ENCODE measurements at places on chromosomes 5 and 9.

- DNase-seq, result no peak
Measured at GRCh38 chr5:139277171-139277570, 16.4 kb upstream of the MATR3 start.

DNA sequence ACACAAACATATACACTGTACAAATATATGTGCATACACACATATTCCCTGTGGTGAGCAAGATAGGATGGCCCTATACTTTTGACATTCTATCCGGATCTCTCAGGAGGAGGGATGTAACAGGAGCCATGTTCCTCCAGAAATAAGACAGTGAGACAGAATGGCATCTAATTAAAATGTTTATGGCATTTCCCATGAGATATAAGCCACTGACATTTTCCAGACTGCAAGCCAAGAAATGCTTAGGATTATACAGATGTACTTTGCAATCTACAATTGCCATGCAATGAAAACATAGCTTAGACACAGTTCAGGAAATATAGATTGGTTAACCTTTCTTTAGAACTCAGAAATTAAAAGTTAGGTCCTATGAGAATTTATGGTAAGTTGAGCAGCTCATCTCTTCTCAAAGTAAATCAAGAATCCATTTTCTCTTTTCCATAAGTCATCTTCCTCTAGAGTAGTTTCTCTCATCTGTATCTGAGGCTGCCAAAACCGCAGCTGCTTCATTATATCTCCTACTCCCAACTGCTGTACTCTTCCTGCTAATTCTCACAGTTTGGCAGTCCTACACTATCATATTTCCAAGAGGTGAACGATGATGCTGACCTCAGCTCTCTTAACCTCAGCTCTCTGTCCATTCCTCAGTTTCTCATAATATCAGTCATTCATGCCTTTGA lies 1719.1 kb downstream of the MAT2B start:
- no peak for DNase-seq

DNA sequence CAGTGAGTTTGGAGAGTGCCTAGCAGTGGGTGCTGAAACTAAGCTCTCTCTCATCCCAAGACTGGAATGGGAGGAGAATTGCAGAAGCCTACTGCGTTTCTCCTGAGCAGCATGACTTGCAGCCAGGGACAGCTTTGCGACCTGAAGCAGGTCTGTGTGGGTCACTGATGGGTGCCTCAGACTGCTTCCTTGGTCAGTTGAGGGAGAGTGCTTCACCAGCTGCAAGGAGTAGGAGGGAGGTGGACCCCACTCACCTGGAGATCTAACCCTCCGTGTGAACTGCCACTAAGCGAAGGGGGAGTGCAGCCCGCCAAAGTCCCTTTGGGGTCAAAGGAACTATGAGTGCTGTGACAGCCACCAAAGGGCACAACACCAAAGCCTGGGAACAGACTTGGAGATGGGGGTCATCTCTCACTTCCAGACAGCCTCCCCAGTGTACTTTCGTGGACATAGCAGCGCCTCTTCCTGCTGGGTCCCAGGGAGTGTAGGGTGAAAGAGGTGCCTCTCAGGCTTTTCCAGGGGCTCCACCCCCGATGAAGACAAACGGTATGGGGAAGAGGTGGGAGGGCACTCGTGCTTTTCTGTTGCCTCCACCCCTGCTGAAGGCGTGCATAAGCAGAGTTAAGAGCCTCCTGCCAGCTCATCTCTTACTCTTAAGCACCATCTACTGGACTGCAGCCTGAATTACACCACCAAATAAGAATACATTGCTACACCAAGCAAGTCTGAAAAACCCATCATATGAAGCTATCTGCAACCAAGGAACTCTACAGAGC lies 34.3 kb upstream of the MACIR start:
- peak; percentile 55 for DNase-seq

GRCh38 chr9:132351404-132352045 lies 3.3 kb downstream of the SETX start:
- DNase-seq, result no peak

- DNase-seq, result no peak
Measured at GRCh38 chr9:107945961-107946360, 456.4 kb upstream of the KLF4 start.

GRCh38 chr5:14236757-14237156 lies 93.6 kb downstream of the TRIO start:
- no peak for DNase-seq

GRCh38 chr5:130279386-130279785 lies 375.1 kb downstream of the CHSY3 start:
- no peak for DNase-seq

DNA sequence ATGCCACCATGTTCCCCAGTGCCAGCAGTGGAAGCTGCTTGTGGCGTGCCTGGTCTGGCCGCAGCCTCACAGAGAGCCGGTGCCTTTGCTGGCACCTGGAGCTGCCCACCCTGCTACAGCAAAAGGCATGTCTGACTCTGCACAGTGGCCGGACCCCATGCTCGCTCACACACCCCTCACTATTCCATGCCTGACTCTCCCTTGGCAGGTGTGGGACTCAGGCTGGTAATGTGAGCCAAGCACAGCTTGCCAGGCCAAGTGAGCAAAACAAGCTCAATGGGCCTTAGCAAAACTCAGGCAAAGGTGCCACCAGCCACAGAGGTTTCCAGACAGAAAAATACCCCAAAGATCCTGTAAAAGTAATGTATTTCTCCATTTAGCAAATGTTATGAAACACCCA lies 15.5 kb downstream of the GNA14 start:
- no peak for DNase-seq

DNA sequence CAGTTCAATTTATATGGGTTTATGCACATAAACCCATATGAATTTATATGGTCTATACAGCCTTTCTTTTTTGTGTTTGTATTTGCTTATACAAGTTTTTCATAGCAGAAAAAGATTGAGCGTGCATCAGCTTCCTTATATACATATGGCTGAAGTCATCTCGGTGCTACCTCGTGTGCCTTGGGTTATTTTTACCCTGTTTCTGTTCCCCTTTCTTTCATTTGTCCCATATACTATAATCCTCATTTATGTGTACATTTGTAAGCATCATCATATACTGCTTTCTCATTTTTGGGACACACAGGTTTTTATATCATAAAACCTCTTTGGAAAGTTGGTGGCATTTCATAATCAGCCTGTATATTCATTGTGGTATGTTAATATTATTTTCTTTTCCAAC lies 107.8 kb upstream of the ADAMTSL1 start:
- no peak for DNase-seq

DNA sequence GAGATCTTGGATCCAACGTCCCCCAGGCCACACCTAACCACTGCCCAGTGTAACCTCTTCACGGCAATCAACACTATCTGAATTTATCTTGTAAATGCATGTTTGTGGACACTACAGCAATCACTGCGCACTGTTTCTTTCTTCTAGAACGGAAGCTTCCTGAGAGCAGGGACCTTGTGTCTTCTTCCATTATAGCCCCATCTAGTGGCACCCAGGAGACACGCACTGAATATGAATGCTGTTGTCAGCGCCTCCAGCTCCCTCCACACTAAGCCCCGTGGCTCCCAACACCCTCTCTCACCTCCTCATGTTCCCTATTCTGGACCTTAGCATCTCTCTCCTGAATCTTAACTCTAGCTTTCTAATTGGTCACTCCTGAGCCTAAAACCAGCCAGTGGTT lies 72.7 kb downstream of the SMIM23 start:
- DNase-seq, result no peak

- DNase-seq, result no peak
Measured at GRCh38 chr9:127269449-127269848, 4.9 kb downstream of the GARNL3 start.

DNA sequence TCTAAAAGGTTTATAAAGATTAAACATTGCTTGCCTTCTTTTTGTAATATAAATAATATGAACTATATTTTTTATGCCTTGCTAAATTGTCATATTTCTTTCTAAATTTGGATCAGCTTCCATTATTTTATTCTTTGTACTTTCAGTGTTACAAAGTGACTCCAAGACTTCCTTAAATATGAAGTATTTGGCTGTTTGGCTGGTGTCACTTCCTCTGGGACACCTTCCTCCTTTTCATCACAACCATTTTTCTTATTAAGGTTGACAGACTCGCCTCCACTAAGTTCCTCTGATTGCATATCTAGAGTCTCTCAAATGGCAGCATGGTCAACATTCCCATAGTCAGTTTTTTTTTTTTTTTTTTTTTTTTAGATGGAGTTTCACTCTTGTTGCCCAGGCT lies 73.8 kb upstream of the SLC1A1 start:
- no peak for DNase-seq

DNA sequence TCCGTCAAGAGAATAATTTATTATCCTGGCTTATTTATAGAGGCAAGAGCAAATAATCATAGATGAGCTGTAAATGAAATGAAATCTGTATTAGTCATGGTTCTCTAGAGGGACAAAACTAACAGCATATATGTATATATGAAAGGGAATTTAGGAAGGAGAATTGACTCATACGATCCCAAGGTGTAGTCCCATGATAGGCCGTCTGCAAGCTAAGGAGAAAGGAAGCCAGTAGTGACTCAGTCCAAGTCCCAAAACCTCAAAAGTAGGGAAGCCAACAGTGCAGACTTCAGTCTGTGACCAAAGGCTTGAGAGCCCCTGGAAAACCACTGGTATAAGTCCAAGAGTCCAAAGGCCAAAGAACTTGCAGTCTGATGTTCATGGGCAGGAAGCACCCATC lies 515.9 kb upstream of the CYLC2 start:
- no peak for DNase-seq

DNA sequence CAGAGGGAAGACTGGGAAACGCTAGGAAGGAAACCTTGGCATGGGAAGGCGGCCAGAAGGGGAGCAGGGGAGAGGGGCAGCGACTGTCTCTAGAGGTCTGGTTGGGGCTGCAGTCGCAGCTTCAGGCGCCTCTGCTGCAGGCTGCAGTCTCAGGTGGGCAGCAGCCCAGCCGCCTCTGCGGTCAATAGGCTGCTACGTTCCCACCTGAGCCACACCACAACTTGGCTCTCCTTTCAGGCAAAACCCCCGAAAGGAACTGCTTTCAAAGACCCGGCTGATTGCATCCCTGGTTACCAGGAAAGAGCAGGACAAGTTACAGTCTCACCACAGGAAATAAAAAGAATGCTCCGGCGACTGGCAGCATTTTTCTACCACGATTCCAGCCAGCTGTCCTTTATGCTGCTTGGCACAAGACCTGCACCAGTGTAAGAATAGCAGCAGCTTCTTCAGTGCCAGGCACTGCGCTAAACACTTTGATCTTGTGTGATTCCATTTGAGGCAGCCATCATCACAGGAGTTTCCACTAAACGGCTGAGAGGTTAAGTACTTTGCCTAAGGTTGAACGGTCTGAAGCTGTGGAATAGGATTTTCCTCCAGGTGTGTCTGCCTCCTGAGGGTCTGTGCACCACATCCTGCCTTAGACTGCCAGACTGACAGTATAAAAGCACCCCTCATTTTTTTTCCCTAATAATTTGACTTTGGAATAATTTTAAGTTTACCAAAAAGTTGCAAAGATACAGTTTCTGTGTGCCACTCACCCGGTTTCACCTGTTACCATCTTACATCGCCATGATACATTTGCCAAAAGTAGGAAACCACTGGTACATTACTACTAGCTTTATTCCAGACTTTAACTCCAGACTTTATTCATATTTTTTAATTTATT lies 7.5 kb downstream of the RPS14 start:
- no peak for DNase-seq

DNA sequence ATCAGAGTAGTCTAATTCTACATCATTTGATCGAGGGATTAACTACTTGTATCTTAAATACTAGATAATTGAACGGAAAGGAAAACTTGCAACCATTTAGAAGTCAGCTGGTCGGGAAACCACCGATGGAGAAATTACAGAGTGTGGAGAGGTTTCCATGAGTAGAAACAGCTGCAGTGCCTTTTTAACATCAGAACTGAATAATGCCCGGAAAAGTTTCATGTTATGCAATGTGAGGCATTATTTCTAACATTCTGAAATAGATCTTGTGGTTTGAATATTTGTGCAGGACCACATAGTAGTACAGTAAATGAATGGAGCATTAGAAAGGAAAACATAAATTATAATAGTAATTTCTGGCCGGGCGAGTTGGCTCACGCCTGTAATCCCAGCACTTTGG lies 88.1 kb upstream of the RNF180 start:
- DNase-seq, result no peak

- DNase-seq, result no peak
Measured at GRCh38 chr5:140986117-140986521, 19.8 kb downstream of the PCDHAC2 start.

DNA sequence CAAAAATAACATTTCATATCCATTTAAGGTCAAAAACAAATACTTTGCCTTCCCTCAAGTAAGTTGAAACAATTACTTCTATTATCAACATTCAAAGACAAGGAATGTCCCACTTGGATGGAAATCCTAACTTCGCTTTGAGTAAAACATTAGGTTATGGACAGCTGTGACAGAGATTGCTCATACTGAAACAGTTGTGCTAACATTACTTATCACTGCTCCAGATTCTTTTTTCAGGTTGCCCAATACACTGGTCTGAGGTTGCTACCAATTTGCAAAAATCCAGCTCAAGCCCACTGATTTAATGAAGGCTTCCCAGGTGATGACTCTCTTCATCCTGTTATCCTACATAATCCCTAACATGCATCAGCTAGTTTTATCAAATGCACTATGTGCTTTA lies 98.3 kb downstream of the UBAP2 start:
- DNase-seq, result no peak

GRCh38 chr5:41109186-41109585 lies 38.0 kb upstream of the MROH2B start:
- no peak for DNase-seq

GRCh38 chr9:124773473-124774128 lies 2.5 kb upstream of the NR6A1 start:
- DNase-seq, result no peak

DNA sequence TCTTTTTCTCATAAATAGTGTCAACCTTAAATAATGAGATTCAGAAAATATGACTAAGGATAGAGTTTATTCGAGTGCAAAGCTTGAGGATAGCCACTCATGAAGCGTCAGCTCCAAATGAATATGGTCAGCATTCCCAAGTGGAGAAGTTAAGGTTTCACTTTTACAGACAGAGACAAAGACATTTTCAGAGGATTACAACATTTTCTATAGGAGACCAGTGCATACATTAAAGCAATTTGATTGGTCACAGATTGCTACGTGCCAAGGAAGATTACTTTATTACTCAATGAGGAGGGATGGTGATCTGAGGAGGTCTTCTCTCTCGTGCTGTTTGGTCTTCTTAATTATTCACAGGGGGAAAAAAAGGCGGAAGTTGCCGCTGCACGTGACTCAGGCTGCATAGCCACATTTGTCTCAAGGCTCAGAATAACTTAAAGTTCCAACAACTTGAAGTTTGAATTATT lies 60.1 kb upstream of the SPATA31C2 start:
- peak; percentile 8 for DNase-seq

GRCh38 chr5:119318256-119318894 lies 37.4 kb upstream of the TNFAIP8 start:
- no peak for DNase-seq

GRCh38 chr9:129208207-129209032 lies 30.4 kb upstream of the IER5L start:
- DNase-seq, result no peak
